Right ventricle myocardium inferior (tissue), 1 donor: ENCODE measurements at places on chromosomes 5 and 9.
A peak's percentile ranks its signal among the peaks of the same experiment; 100 is the strongest.

DNA sequence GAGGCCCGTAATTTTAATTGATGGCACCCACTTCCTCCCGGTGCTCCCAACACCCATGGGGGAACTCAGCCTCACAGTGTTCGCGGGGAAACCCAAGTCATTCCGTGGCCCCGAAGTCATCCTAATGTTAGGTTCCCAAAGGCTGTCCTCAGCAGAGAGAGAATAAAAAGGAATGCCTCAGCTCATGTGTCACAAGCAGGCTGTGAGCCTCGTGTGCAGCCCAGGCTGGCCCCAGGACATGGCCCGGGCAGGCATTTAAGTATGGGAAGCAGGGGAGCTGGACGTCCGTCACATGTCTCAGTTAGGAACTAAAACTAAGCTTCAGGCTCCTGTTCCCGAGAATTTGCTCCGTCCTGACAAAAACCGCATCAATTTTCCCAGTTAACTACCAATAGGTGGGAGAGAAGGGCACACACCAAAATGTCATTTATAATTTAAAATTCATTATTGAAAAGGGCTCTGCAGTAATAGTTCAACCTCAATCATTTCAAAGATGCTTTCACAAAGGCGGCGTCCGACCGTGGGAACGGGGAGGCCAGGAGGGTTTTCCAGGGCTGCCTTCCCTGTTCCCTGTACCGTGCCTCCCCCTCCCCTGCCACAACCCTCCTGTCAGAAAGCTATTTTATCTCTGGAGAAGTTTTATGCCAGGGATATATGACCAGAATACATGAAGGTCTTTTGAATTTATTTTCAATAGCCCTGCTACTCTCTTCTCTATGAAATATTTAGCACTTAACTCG lies 137.3 kb downstream of the FSTL4 start:
- no peak for DNase-seq

GRCh38 chr5:125683669-125684068 lies 739.5 kb upstream of the GRAMD2B start:
- no peak for DNase-seq

DNA sequence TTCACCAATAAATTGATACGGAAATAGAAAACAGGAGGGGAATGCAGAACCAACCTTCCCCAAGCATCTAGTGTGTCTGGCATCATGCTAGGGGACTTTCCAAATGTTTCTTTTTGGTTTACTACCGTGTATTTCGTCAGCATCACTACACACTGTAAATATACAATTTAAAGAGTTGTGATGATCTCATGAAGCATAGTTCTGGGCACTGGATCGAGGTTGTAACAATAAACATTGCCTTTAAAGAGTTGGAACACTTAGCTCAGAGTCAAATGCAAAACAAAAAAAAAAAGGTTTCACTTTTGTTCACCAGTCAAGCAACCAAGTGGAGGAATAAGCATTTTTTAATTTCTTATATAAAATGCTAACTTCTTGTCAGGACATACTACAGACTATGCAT lies 2.9 kb upstream of the SCAI start:
- no peak for DNase-seq

GRCh38 chr5:105150323-105150722 lies 1587.7 kb upstream of the NUDT12 start:
- no peak for DNase-seq

DNA sequence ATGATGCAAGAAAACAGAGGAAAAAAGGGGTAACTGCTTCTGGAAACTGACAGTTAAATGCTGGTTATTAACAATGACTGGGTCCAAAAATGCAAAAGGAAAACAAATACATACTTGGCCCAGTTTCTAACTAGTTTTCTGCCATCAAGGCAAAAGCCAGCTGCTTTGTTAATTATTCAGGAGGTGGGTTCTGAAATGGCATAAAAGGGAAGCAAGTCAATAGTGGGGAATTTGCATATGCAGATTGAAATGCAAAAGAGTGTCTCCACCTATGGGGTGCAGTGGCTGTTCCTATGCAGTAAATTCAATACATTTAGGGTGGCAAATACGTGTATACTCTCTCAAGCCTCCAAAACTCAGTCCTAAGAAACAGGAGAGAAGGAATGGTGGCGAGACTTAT lies 33.4 kb downstream of the BARHL1 start:
- DNase-seq: no peak

GRCh38 chr5:118070041-118070440 lies 918.3 kb downstream of the DTWD2 start:
- no peak for DNase-seq

GRCh38 chr5:59095480-59095879 lies 512.6 kb downstream of the RAB3C start:
- no peak for DNase-seq

GRCh38 chr9:91220491-91221135 lies 141.1 kb downstream of the AUH start:
- no peak for DNase-seq

DNA sequence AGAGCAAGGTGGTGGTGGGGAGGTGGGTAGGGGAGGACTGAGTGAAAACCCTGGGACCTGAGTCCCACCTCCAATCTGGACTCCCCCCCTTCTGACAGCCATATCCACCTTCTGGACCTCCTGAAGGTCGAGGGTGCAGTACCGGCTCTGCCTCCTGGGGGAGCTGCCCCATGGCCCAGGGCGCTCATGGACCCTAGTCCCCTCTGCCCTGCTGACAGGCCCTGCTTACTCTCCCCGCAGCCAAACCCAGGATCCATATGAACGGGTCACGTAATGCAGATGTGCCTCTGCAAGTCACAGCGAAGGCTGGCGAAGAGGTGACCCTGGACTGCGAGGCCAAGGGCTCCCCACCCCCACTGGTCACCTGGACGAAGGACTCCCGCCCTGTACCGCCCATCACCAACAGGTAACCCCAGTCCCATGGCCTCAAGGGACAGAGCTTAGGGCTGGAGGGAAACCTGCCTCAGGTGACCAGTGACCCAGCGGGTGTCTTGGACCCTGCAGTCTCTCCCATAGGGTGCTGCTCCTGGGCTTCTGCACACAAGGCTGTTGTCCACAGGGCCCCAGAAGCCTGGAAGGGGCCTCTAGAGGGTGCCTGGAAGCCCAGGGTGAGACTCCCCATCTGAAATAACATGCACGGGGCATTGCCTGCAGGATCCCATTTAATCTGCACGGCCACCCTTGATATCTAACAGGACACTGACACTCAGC lies 61.7 kb downstream of the HMCN2 start:
- DNase-seq: no peak

DNA sequence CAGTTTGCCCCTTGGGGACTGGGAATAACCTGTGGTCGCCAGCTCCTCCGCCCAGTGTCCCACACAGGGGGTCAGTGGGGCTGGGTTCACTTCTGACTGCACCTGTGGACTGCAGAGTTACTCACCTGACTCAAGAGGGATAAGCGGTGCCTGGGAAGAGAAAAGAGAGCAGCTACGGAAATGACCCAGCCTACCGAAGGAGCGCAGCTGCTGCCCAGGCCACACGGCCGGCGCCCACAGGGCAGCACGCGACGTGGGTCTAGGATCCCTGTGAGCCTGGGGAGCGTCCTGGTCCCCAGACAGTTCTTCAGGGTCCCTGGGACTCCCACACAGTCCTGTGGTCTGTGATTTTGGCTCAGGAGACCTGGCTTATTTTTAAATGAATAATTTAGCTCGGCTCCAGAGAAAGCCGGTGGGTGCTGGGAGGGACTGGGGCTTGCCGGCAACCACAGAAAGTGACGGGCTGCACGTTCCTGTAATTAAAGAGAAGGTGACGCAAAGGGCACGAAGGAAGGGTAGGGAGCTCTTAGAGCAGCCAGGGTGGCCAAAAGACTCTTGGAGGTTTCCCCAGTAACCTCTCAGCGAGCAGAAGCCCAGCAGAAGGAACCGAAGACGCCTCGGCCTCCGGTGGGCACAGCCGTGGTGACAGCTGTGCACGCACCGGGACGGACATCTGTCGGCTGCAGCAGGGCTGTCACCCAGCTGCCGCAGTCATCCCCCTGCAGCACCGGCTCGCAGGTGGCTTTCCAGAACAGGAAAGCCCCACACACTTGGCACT lies 97.5 kb upstream of the FCN2 start:
- DNase-seq: no peak

GRCh38 chr9:80222466-80223169 lies 650.9 kb downstream of the TLE4 start:
- no peak for DNase-seq

DNA sequence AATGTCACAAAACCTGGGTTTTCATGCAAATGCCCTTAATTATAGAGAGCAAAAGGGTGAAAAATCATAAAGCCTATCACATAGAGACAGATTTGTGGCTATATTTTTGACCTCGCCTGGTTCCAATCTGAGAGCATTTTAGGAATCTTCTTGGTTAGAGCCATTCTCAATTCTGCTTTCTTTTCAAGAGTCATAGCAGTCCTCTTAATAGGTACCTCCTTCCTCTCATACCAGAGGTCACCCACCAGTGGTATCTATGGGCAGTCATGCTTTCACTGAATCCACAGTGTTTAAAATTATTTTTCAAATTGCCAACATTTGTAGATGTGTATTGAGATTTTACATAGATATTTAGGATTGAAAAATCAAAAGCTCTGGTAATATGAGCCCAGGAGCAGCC lies 215.5 kb downstream of the DAB2IP start:
- DNase-seq: no peak

DNA sequence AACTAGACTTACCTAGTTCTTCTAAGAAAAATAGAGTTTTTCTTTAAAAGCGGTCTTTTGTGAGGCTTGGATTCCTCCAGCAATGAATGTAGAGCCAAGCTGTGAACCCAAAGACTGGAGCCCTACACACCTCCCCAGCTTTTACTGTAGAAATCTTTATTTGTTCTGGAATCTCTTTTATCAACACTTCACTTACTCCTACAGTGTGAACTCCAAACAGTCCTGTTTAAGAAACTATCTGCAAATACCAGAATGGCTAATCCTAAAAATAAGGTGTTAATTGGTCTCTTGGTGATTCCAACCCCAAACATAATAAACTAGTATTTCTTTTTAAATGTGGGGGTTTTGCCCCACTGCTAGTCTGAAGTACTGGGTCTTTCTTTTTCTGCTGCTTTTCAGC lies 103.9 kb downstream of the ENC1 start:
- DNase-seq: no peak

DNA sequence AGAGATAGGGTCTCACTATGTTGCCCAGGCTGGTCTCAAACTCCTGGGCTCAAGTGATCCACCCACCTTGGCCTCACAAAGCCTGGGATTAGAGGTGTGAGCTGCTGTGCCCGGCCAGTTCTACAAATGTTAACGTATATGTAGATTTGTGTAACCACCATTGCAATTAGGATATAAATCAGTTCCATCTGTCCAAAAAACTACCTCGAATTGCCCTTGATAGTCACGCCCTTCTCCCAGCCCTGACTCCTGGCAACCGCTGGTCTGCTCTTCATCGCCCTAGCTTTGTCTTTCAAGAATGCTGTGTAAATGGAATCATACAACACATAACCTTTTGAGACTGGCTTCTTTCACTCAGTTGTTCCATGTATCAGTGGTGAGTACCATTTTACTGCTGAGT lies 46.1 kb upstream of the PPARGC1B start:
- no peak for DNase-seq

- DNase-seq: no peak
These were observed 84.3 kb downstream of the SLF1 start for GRCh38 chr5:94702729-94703128.

- no peak for DNase-seq
These were observed 14.2 kb downstream of the IL4 start for GRCh38 chr5:132687995-132688394.

DNA sequence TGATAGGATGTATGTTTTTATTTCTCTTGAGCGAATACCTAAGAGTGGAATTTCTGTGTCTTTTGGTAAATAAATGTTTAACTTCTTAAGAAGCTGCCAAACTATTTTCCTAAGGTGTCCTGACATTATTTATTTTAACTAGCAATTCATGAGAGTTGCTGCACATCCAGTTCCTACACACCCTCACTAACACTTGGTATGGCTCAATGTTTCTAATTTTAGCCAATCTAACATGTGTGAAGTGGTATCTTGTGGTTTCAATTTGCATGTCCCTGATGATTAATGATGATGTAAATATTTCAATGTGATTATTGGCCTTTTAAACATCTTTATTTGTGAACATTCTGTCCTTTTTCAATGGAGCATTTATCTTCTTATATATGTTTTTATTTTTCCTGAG lies 2095.5 kb upstream of the C9orf72 start:
- no peak for DNase-seq

DNA sequence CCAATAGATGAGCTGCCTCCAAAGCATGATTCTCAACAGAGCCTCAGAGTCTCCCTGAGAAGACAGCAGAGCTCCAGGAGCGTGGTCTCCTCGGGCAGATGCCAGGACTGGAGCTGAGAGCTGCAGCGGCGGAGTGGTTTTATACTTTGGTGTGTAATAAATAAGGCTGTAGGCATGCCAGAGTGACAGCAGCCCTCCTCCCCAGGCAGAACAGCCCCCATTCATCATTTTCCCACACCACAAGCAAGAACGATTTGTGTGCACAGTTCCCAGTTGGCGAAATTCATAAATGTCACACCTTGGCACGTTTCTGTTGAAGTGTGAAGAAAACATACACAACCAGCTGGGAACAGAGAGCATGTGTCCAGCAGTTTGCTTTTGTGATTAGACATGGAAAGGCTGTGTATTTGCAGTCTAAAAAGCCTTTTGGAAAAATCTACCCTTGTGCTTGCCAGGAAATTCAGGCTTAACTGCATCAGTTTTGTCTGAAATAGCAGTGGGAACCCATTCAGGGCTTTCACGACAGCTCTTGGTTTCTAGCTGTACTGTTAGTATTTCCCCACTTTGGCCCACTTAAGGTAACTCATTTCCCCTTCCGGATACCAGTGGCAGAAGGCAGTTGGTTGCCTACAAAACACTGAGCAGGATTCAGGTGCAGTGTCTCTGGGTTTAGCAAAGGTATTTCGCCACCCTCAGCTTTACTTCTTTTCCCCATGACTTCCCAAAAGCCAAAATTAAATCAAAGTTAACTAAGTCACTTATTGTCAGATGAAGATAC lies at the start of gene C1QTNF3:
Gene C1QTNF3 (minus strand): TSS at position 115 of the 778 bp plus-strand sequence. CDS start 88 bp downstream, at position 27.
- DNase-seq: no peak

DNA sequence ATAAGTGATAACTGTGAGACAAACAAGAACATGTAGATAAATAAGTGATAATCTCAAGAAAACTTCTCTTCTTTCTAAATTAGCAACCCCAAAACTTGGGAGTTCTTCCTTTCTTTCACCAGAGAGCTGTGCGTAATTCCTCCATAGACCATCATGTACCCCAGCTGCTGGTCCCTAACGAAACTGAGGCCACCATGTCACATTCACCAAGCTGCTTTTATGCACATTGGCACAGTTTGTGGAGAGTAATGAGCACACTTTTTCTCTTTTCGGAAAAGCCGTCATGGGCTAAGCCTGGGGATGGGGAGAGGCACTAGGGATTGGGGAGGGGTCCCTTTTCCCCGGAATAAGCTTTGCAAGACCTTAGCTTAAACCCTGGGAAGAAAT lies 561.4 kb downstream of the BNC2 start:
- DNase-seq: no peak

- no peak for DNase-seq
These were observed 171.3 kb downstream of the SLC28A3 start for GRCh38 chr9:84169240-84169639.

- peak; percentile 50 for DNase-seq
These were observed 36.4 kb upstream of the DAB2 start for GRCh38 chr5:39461007-39461682.

- DNase-seq: no peak
These were observed 14.7 kb downstream of the MTMR12 start for GRCh38 chr5:32298059-32298415.
